Activated T-cell treated with anti-CD3 and anti-CD28 coated beads for 48 hours (primary cell): ENCODE measurements at places on chromosomes 4 and X.
A peak's percentile ranks its signal among the peaks of the same experiment; 100 is the strongest.

- DNase-seq = no peak
Measured at GRCh38 chr4:81666491-81666890, 194.8 kb upstream of the RASGEF1B start.

- DNase-seq = no peak
Measured at GRCh38 chrX:41634284-41634683, 54.5 kb upstream of the GPR34 start.

DNA sequence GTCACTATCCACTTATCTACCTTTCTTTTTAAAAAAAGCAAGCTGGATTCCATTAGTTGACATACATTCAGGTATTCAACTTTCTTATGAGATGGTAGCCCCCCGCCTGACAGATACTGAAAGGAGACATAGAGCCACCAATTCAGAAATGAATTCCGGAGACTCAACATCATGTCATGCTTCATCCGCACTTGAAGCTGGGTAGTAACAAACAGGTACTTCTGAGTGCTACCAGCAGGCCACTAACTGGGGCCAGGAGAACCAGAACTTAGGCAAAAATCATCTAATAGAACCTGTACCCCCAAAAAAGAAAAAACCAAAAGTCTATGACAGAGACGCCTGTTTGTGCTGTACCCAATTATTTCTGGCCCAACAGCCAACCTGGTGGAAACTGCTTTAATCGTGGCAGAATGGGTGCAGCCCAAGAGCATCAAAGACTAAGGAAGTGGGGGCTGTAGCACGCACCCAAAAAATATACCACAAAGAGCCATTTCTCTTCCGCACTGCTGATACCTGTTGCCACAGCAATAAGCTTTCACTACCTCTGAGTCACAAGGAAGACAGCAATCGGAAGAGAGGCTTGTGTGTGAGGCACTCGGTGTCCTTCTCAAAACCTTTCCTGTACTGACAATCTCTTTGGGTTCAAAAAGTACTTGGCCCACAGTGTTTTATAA, 84.8 kb downstream of the AFAP1 start:
- DNase-seq = peak; percentile 35

DNA sequence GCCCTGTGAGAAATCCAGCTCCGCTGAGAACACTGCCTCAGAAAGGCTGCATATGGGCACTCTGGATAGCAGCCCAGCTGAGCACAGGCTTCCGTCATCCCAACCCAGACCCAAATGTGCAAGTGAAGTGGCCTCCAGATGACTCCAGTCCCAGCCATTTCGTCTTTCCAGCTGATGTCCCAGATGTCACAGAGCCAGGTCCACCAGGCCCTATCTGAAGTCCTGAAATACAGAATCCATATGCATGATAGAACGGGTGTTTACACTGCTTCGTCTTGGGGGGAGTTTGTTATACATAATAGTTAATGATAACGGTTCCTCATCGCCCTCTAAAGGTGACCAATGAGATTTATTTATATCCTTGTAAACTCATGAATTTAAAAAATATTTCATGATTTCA, 72.6 kb upstream of the TRIM2 start:
- DNase-seq = no peak

- DNase-seq = no peak
Measured at GRCh38 chr4:140697709-140698560, 58.2 kb downstream of the TBC1D9 start.

- DNase-seq = no peak
Measured at GRCh38 chr4:176150356-176150682, 45.1 kb downstream of the SPATA4 start.

DNA sequence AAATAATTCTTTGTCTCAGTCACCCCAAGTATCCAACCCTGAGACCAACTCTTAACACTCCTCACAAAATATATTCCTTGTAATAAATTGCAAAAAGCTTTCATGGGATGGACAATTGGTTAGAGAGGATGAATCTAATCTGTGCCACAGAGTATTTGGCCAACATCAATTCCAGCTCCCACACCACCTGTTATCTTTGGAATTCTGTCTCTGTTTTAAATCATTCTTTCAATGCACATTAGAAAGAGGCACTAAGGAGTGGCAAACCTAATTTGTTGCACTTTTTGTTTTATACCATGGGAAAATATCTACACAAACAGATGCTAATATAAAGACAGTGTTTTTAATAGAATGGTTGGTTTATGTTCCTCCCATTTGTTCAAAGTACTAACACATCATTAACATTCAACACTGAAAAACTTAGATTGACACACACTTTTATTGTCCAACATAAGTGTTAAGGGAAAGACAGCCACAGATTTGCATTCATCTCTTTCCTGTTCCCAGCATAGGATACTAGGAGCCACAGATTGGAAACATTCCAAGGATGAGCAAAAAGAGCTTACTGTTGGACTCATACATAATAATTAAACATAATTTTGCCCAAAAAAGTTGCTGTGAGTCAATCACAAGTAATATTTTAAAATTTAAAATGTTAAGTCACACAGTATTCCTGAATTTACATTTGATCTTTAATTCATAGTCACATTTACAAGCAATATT, 116.4 kb downstream of the PPA2 start:
- DNase-seq = no peak

DNA sequence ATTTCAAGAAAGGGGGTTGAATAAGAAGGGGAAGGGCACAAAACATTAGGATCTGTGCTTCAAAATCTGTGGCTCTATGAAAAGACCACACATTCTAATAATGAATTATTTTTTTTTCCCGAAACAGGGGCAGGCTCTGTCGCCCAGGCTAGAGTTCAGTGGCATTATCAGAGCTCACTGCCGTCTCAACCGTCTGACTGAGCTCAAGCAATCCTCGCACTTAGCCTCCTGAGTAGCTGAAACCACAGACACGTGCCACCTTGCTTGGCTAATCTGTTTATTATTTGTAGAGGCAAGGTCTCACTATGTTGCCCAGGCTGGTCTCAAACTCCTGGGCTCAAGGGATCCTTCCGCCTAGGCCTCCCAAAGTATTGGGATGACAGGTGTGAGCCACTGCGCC, 33.4 kb downstream of the ACSL1 start:
- no peak for DNase-seq

GRCh38 chrX:107654872-107655761, 26.8 kb downstream of the PRPS1 start:
- peak; percentile 39 for DNase-seq

DNA sequence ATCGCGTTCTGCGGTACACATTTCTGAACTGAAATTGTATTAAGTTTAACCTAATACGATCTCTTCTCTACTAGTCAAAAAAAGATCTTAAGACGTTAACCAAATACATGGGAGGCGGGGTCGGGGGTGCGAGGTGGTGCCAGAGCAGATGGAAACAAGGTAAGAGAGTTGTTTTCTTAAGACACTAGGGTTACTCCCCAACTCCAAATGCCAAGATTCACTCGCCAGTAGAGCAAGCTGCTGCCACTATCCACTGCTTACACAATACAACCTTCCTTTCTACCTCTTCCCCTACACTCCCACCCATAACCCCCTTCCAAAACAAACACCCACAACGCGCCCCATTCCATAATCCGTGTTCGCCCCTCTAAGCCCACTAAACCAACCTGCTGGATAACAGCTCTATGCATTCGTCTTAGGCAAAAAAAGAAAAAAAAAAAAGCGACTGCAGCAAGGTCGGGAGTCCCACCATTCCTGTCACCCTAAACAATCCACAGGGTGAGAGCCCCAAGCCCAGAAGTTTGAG, 1.3 kb downstream of the LCORL start:
- no peak for DNase-seq

- no peak for DNase-seq
Measured at GRCh38 chr4:2830632-2831610, 12.7 kb upstream of the ADD1 start.

DNA sequence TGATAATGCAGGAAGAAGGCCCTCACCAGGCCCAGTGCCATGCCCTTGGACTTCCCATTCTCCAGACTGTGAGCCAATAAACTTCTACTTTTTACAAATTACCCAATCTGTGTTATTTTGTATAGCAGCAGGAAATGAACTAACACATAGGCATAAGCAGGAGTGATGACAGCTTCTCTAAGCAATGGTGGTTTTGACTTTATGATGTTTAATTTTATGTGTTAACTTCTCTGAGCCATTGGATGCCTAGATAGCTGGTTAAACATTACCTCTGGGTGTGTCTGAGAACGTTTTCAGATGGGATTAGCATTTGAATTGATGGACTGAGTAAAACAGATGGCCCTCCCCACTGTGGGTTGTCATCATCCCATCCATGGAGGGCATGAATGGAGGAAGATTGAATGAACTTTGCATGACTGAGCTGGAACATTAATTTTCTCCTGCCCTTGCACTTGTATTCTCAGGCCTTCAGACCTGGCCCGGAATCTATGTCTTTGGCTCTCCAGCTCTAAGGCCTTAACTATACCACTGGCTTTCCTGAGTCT, 13.9 kb upstream of the PDLIM3 start:
- DNase-seq = no peak

DNA sequence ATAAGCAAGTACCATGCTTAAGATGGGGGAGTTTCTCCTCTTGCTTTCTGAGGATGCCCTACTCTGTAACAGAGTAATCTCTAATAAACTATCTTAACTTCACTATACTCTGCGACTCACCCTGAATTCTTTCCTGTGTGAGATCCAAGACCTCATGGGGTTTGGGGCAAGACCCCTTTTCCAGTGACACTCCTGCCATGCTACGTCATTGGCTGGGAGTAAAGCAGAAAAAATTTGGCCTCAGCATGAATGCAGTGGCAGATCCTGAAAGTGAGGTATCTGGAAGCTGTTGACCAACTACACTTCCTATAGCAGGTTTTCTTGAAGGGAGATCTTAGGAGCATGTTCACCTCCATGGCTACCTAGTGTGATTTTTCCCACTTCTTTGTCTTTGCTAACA, 109.1 kb upstream of the MED14 start:
- no peak for DNase-seq

DNA sequence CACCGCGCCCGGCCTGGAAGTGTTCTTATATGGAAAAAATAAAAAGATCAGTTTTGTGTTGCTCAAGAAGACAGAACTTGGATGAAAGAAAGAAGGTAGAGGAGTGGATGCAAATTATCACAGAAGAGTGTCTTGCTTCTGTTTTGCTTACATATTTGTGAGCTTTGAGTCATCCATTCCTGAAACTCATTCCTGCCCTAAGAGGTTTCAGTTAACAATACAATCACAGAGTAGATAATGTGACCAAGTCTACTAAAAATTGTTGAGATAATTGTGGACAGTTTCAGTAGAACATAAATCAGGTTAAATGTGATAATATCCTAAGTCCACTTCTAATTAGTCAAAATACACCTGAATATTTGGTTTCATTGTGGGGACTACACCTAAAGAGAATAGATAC, 26.4 kb upstream of the LRCH2 start:
- DNase-seq = no peak

GRCh38 chr4:104494822-104495559, at the start of gene CXXC4:
TSS of gene CXXC4 (minus strand) at chr4:104494894. CDS start at chr4:104491802, 3,092 bp downstream.
- DNase-seq = no peak

GRCh38 chr4:52983563-52984303, 121.6 kb downstream of the RASL11B start:
- no peak for DNase-seq

DNA sequence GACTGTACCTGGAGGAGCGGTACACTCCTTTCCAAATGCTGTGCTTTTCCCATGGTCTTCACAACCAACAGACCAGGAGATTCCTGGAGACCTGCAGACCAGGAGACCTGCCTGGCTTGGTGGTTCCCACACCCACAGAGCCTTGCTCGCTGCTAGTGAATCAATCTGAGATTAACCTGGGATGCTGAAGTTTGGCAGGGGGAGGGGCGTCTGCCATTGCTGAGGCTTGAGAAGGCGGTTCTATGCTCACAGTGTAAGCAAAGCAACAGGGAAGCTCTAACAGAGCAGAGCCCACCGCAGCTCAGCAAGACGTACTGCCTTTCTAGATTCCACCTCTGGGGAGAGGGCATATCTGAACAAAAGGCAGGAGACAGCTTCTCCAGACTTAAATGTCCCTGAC, 34.5 kb upstream of the FAAH2 start:
- DNase-seq = no peak

DNA sequence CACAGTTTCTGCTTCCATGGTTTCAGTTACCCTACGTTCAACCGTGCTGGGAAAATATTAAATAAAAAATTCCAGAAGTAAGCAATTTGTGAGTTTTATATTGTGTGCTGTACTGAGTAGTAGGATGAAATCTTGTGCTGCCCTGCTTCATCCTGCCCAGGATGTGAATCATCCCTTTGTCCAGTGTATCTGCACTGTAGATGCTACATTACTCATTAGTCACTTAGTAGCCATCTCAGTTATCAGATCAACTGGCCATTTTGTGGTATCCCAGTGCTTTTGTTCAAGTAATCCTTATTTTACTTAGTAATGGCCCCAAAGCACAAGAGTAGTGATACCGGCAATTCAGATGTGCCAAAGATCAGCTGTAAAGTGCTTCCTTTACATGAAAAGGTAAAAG, 97.9 kb downstream of the COX18 start:
- DNase-seq = no peak

DNA sequence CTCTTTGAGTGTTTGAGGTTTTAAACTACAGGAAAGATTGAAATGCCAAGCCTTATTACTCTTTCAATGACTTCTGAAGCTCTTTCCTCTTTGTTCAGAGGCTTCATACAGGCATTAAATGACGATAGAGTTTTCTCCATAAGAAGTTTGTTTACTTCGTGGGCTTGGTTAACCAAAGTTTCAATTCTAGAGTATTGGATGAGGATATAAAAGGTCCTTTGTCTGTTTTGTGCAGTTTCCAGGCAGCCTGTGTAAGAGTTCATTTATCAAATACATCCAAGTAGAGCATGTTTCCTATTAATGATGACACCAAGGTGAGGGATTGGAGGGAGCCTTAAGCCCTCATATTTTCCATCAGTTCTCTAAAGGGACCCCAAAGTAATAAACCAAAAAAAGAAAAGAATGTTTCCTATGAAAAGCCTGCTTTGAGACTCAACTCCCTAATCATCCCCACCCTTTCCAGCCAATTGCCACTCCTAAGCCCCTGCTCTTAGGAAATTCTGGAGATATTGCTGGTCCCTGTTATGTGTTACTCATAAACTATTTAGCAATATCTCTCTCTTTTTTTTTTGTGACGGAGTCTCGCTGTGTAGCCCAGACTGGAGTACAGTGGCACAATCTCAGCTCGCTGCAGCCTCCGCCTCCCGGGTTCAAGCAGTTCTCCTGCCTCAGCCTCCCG, 106.2 kb upstream of the IL13RA1 start:
- no peak for DNase-seq

GRCh38 chrX:126141014-126141413, 25.1 kb downstream of the DCAF12L2 start:
- DNase-seq = no peak

GRCh38 chrX:120419463-120419862, 49.6 kb downstream of the LAMP2 start:
- no peak for DNase-seq

GRCh38 chrX:51568586-51568985, 50.1 kb downstream of the CENPVL3 start:
- DNase-seq = no peak

GRCh38 chrX:139642241-139642927, 65.6 kb downstream of the MCF2 start:
- DNase-seq = no peak

GRCh38 chr4:7859326-7859725, 80.3 kb downstream of the AFAP1 start:
- no peak for DNase-seq
